Heart left ventricle (tissue), 16 donors: ENCODE measurements at places on chromosomes 2 and 18. TPM values are rescaled to one million over a fixed set of nuclear protein-coding genes. Genes with fewer than 3 reads are reported as not detected.

DNA sequence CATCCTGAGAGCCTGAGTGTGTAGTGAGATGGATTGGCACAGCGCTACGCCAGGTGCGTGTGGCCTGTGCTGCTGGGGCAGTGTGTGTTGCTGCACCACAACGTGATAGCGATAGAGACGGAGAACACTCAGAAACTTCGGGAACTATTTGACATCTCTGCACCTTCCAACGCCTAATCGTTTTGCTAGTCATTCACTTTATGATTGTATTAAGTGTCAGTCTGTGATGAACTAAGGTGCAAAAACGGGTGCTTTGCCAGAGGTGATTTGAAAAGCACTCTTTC, 26.0 kb upstream of the IGFBP2 start:
- no peak for DNase-seq

DNA sequence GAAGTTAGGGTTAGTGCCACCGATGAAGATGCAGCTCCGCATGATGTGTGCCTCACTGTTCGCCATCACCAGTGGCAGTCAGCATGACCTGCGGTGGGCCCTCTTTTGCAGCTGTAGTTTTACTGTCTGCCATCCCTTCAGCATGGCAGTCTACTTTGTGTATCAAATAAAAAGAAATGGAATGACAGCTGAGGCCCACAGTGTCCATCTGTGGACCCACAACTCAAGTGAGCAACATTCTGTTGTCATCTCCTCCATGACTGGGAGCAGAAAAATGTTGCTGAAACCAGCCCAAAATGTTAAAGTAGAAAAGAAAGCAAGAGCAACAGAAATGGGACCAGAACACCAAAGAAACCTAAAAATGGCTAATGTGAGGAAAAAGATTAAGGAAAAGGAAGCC, 128.7 kb downstream of the MEP1B start:
- DNase-seq = no peak

DNA sequence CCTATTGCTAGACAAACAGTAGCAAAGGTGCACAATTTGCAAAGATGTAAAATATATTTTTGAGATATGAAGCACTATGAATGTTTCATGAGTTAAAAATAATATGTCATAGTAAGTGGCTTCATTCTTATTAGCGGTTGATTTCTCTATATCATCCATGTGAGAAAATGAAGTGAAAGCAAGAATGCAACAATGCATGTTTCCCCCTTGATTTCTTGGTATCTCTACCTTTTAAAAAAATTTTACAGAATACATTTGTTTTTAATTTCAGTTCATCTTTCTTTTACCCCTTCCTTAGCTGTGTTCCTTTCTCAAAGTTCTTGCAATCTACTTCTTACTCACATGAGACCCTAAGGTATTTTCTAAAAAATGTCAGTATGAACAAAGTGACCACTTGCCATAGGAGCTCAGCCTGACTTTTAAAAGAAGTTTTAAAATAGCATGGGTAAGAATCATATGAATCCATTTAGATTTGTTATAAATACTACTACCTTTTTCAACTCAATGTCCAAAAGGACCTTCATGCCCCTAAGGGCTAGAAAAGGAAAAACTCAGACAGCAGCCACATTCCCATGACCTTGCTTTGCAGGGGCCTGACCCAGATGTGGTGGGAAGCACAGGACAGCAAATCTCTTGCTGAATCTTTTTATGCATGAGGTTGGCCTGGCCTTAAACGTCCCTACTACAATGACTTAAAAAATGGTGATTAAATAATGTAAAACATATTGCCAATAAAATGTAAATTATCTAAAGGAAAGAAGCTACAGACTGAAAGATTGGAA, 14.8 kb upstream of the SLC38A11 start:
- no peak for DNase-seq

DNA sequence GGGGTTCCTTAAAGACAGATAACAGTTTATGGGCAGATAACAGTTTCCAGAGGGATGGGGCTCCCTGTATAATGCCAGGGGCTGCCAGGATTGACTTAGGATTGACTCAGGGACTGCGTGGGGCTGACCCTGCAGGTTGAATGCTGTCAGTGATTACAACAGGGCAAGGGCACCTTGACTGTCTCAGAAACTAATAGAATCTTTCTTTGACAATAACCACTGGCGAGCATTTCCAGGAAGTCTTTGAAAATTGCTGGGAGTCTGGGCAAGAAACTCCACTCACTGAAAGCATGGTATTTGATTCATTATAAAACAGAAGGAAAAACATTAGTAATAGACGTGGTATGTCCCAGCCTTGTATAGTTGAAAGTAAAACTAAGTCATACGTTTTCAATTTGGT, 101.0 kb downstream of the GPD2 start:
- no peak for DNase-seq

DNA sequence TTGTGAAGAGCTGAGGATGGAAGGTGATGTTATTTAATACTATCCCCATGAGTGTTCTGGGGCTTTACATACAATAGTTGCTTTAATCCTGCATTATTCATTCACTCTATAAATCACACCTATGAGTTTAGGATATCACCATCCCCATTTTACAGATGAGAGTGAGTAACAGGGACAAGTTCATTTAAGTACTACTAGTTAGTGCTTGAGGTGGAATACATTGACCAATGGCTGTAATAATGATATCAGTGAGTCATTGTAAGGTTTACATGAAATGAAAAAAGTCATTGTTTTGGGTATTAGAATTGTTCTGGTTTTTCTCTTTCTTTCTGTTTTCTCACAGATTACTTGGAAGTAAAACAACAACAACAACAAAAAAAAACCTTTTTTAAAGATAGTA, 42.5 kb downstream of the TANC1 start:
- no peak for DNase-seq

GRCh38 chr2:233381638-233381995, 27.3 kb downstream of the DGKD start:
- DNase-seq = no peak

DNA sequence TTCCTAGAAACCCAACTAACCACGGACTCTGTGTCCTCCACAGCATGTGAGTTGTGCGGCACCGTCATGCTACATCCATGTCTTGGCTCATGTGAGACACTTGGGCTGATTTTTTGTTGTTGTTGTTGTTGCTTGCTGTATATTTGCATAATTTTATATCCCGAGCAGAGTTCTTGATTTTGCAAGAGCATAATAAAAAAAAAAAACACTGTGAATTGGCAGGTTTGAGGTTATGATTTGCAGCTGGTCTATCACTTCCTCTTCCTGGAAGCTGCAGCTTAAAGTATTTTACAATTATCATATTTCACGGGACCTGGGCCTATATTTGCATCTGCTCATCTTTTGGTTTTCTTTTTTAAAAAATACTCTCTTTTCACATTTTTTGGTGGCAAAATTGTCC, 142.3 kb upstream of the NRP2 start:
- no peak for DNase-seq

DNA sequence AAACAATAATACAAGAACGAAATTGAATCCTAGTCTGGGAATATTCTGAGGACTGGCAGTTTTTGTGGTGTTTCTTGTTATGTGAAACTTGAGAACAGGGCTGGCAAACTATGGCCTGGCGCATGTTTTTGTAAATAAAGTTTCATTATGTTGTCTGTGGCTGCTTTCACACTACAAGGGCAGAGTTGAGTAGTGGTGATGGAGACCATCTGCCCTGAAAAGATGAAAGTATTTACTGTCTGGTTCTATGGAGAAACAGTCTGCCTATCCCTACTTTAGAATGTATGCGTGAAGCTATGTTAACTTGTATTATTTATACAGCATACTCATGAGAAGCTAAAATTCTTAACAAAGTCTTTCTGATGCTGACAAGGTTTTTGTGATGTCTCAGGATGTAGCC, 351.9 kb downstream of the LRRTM1 start:
- no peak for DNase-seq

- no peak for DNase-seq
Observed at GRCh38 chr2:113225263-113226259, 51.8 kb downstream of the PSD4 start.

- DNase-seq = no peak
Observed at GRCh38 chr2:202425036-202425435, 48.9 kb downstream of the BMPR2 start.

GRCh38 chr2:103660947-103661346, 899.1 kb downstream of the TMEM182 start:
- DNase-seq = no peak

- DNase-seq = no peak
Observed at GRCh38 chr2:26521913-26522180, 43.9 kb upstream of the OTOF start.

DNA sequence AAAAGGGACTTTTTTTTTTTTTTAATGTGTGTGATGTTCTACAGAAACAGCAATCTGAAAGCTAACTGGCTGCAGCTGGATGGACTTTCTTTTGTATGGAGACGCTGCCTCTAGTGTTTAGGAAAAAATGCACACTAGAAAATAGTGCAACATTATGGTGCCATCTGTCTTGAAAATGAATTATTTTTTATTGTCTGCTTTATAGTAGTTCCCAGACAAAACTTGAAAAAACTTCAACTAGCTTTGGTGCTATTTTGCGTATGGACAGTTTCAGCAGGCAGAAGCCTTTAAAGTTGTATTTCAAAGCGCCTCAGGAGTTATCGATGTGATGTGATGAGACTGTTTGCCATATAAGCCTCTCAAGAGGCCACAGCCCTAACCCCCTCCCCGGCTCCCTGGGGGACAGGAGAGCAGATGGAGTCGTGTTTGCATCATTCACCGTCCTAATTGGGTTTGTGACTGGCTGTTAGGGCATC, 86.9 kb downstream of the LTBP1 start:
- no peak for DNase-seq

- DNase-seq = no peak
Observed at GRCh38 chr2:23601301-23601965, 216.5 kb downstream of the KLHL29 start.

DNA sequence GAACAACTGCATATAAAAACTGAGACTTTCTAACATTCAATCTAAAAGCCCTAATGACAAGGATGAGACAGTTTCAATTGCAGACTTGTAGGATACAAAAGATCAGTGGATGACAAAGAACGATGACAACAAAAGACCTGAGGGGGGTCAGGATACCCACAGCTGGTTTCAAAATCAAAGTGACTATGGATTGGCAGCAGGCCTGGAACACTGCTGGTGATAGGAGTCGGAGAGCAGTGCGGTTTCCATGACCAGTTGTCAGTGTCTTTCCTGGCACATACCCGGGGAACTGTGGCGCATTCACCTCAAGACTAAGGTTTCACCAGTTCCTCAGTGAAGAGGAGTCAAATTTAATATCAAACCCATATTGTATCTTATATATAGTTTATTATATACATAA, 42.0 kb downstream of the EHD3 start:
- peak; percentile 71 for DNase-seq

DNA sequence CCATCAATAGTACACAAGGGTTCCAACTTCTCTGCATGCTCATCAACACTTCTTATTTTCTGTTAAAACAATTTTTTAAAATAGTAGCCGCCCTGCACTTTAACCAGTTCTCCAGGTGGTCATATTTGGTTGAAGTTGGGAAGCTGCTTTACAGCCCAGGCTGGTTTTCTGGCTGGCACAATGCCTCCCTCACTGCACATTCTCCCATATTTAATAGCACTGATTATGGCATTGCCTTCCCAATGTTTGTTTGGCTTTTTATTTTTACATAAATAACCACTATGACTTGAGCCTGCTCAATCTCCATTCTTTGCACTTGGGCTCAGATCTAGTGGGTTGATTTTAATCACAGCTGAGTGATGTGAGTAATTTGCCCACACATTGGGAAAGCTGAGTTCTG, 111.9 kb upstream of the MAP4K3 start:
- no peak for DNase-seq

DNA sequence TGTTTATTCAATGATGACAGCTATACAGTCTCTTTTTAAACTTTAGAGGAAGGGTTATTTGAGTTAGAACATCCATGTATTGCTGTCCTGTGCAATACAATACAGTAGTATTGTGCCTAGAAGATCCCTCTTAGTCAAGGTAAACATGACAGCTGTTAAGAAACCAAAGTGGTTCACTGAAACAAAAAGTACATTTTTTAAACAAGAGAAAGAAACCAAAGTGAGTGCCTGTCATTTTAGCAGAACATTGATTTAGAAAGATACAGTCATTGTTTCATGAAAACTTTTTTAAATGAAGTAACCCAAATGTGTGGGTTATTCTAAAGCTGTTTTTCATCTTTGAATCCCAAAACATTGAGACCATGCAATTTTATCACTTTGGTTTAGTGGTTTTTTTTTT, 15.5 kb downstream of the ITPRID2 start:
- no peak for DNase-seq

DNA sequence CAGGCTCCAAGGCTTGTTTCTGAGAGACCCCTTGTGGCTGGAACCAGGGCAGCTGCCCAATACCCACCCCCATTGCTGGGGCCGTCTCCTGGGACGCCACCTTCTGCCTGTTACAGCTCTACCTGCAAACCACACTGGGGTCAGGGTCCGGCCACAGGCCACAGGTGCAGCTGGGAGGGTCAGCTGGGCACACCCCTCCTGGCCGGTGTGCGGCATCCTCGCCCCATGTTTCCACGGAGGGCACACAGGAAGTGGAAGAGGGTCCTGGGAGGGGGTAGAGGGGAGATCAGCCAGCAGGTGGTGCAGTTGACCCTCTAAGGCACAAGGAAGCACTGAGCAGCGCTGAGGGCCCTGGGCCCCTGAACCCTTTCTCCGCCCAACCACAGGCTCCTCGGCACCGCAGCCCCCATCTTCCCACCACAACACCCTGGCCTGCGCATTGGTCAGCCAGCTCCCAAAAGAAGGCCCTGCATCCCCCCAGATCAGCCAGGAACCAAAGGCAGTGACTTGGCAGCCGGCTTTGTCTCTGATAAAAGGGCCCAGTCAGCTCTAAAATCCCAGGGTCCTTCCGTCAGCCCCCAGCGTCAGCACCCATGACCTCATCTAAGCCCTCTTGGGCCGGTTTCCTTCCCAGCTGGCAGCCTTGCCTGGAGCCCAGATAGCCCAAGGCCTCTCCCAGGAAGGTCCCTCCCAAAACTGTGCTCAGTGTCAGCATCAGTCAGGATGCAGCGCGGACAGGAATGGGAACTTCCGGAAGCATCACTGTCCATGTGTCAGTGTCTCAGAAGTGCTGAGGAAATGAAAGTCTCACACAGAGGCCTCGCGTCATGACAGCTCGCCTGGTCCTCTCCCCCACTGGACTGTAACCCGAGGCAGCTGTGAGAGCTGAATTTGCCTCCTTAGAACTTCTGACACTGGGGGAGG, 1.7 kb downstream of the ERFE start:
- DNase-seq = peak; percentile 15

DNA sequence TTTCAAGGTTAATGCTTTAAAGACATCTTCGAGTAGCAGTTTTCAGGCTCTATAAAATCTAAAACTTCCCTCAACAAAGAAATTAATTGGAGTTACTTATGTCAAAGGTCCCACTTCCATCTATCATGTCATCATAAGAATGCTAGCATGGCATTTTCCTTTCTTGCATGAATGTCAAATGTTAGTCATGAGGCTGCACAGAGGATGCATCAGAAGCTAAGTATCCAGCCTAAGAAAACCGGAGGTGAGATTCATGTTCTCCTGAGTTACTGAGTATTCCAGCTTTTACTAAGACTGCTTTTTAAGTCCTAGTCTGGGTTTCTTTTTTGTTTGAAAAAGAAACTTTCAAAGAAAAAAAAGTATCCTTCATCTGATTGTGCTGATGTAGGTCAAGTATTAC, 130.6 kb upstream of the CDH19 start:
- DNase-seq = no peak

- peak; percentile 93 for DNase-seq
Observed at GRCh38 chr2:217836901-217837491, 165.8 kb downstream of the TNS1 start.

NEU2 gene
- total RNA-seq = not detected

RTP5 gene
- not detected for total RNA-seq

SF3B1 gene
- total RNA-seq = 132 TPM

KANSL3 gene
- 35.6 TPM for total RNA-seq

NPPC gene
- 0.65 TPM for total RNA-seq

RUFY4 gene
- total RNA-seq = not detected

IL1B gene
- 4.8 TPM for total RNA-seq

MPV17 gene
- total RNA-seq = 73.8 TPM
